Heart right ventricle (tissue), 16 donors: ENCODE measurements at places on chromosomes 2 and 18. TPM values are rescaled to one million over a fixed set of nuclear protein-coding genes. Genes with fewer than 3 reads are reported as not detected.

- peaks cover 18% of the 10 kb centered on the region for H3K4me1 ChIP-seq
- H3K27ac ChIP-seq, result peak overlapping the region; percentile 44
- no peak overlapping the region for H3K4me3 ChIP-seq
- H3K27me3 ChIP-seq, result no peaks in the 10 kb centered on the region
- DNase-seq, result no peak
Measured at GRCh38 chr2:46170611-46171350, 126.4 kb upstream of the EPAS1 start.

DNA sequence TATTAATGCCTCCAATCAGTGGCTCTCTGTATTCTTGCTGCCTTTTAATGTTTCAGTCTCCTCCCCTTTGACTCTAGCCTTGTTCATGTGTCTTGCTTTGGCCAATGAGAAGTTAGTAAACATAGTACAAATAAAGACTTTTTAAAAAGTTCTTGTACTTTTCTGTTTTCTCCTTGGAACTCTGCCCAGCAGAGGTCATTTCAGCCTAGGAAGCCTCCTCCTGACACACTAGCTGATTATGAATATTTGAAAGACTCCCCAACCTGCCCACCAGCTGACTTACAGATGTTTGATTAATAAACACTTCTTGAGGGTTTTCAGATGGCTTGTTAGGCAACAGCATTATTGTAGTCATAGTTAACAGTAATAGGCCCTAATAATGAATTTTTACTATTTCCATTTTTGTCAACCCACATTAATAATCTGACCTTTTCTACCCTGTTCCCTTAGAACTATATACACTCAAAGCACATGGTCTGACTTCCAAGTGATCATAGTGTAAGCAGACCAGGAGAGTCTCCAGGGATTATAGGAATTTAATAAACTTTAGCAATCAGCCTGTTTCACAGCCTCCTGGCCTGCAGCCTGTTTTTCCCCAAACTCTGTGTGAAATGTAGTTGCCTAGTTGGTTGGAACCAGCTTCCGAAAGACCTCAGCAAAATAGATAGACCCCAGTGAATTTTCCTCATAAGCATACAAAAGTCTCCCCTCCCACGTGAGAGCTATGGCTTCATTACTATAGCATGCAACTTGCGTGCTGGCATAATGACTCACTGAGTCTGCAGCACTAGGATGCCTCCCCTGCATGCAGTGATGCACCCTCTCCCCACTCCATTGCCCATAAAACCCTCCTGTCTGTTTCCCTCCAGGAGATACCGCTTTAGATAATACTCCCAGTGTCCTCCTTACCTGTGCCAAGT is 670.7 kb upstream of the ZNF804A start:
- no peak for DNase-seq
- no peak overlapping the region for H3K4me3 ChIP-seq
- no peaks in the 10 kb centered on the region for H3K4me1 ChIP-seq
- no peaks in the 10 kb centered on the region for H3K27me3 ChIP-seq
- no peaks in the 10 kb centered on the region for H3K36me3 ChIP-seq

DNA sequence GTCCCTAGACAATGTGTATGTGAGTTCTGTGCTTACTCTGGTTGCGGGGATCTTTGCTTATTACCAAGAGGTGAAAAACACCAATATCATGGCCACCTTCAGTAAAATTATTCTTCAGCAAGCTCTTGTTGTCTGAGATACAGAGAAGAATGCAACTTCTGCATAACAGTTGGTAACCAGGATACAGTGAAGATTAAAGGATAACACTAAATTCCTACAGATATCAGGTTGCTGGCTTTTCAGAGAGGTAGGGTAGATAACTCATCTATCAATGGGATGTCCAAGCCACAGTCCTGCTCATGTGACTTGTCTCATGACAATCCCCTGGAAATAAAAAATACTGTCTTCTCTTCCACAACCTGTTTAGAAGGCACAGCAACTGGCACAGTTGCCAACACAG is 308.5 kb downstream of the TNS1 start:
- no peak overlapping the region for H3K27ac ChIP-seq
- no peak overlapping the region for H3K4me3 ChIP-seq
- no peak for DNase-seq
- no peaks in the 10 kb centered on the region for H3K36me3 ChIP-seq
- H3K4me1 ChIP-seq, result no peaks in the 10 kb centered on the region

- H3K36me3 ChIP-seq, result no peaks in the 10 kb centered on the region
- no peaks in the 10 kb centered on the region for H3K4me1 ChIP-seq
- no peak for DNase-seq
- H3K4me3 ChIP-seq, result no peak overlapping the region
Measured at GRCh38 chr2:30798536-30798991, 8.7 kb downstream of the CAPN13 start.

The IL36RN gene
- polyA plus RNA-seq, result not detected

The ABCB11 gene
- 0.07 TPM for polyA plus RNA-seq
